Cardiac septum (tissue), 1 donor: ENCODE measurements at places on chromosomes 12 and 14. TPM values are rescaled to one million over a fixed set of nuclear protein-coding genes. Genes with fewer than 3 reads are reported as not detected.

SIX4 gene
- total RNA-seq, result 1.9 TPM

NRL gene
- total RNA-seq, result 2.4 TPM

DNA sequence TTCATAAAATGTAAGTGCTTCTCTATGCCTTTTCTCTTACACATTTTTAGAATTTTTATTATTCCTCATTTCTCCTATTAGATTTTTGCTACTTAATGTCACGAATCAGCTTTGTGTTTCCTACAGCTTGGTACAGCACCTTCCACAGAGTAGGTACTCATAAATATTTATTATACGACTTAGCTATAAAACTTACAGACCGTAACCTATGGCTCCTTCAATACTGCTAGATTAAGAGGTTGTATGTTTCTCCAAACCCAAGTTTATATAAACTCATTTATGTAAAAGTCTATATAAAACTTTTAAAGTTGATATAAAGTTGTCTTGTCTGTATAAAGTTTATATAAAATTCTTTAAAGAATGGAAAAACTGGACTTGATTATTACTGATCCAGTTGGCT lies 11.5 kb downstream of the NFYB start:
- no peak for DNase-seq

TSPAN9 gene
- 299 TPM for total RNA-seq

DNA sequence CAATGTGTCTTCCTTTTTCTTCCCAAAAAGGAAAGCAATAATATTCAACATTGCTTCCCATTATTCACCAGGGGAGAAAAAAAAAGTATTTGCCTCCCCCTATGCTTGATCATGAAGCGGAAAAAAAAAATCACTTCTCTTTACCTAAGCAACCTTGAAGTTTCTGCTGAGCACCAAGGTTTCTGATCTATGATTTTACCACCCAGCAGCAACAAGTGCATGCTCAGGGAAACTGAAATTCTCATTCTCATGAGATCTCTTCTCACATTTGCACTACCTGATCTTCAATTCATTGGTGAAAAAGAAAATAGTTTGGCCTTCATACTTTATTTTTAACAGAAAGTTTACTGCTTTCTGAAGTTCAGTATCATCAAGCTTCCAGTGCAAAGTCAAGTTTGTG lies 125.8 kb downstream of the ARMH4 start:
- no peak for DNase-seq
